ENCODE measurements at places on chromosomes 7 and 10.

DNA sequence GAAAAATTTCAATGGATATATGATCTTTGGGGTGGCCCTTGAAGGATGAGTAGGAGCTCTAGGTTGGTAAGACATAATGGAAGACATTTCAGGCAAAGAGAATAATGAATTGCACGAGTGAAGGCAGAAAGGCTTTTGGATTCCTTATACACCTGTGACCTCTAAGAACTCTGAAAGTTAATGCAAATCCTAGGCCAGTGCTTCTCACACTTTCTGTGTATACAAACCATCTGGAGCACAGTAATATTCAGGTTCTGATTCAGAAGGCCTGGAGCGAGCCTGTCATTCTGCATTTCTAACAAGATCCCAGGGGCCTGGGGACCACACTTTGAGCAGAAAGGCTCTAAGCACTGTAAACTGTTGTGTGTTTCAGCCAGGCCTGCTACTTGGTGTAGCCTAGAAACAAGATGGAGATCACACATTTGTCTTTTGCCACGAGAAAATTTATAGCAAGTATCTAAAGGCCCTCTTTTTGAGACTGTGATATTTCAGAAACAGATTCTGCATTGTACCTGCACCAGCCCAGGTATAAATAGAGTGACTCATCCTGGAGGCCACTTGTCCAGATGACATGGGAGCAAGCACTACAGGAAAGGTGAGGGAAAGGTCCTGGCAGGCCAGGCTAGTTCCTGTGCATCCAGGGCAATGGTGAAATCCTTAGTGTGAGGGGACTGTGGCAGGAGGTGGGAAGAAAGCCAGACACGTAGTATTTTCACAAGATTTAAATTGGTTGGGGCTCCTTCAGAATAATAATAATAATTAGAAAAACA, 24.4 kb downstream of the MRPS33 start:
- DNase-seq, result no peak

- DNase-seq, result no peak
Measured at GRCh38 chr7:134200970-134201369, 73.8 kb downstream of the LRGUK start.

- DNase-seq, result no peak
Measured at GRCh38 chr7:155529845-155530244, 16.5 kb downstream of the CNPY1 start.

DNA sequence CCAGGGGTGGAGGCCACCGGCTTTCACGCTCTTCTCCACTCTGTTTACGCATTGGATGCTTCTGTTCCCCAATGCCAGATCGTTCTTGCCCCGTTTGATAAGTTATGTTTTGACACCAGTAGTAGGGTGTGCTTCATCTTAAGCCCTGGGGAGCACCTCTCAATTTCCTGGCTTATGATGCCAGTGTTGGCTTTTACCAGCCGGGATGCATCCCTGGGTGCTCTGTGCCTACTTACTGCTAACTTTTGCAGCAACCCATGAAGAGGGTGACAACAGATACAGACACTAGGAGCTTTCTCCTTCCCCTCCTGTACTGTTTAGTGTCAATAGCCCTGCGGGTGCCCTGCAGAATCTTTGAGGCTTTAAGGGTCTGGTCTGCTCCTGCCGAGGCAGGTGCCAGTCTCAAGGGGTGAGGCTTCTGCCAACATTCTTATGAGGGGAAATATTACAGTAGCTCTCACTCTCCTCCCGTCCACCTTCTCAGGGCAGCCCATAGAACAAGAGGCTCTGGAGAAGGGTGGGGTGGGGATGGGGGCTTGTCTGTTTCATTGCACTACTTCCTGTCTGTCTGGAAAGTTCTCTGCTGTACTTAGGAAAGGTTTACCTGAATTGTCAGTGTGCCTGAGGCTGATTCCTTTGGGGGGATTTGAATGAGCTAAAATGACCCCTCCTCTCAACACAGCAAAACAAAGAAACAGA, 23.3 kb downstream of the ADCY1 start:
- no peak for DNase-seq

GRCh38 chr7:85686401-85687181, 499.7 kb upstream of the SEMA3D start:
- DNase-seq, result no peak

DNA sequence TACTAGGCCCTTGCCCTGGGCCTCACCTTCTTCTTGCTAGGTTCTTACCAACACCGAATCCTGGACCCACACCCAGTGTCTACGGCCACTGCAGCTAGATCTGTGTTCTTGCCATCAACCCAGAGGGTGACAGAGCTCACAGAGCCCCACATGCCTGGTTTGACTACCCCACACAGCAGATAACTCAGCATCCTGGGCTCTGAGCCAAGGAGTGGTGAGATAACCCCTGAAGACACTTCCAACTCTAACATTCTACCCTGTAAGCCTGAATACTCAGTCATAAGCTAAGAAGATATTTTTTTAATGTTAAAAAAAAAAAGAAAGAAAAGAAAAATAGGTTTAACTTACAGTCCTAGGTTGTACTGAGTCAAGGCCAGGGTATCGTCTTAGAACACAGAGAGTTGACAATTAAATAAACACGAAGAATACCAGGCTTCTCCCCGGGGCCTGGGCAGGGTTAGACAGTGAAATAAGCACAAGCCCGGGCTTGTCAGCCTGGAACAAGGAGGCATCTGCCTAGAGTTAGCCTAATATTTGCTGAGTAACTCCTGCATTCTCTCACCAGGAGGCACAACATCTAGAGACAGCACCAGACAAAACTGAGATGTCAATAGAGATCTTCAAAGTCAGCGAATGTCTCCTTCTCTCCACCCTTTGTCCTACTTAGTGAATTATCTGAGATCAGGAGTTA, 556.5 kb upstream of the LRRN3 start:
- no peak for DNase-seq

DNA sequence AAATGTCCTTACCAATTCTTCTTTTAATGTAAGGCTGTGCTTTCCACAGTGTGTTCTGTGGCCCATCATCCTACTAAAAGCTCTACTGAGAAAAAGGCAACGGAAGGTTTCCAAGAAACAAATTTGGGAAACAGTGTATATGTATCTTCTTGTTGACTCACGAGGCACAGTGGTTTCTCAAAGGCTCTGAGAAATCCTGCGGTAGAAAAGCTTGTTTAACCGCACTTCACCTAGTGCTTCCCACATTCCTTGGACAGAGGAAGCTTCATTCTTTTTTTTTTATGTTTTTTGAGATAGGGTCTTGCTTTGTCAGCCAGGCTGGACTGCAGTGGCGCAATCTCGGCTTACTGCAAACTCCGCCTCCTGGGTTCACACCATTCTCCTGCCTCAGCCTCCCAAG, 84.5 kb downstream of the TACC2 start:
- DNase-seq, result no peak

DNA sequence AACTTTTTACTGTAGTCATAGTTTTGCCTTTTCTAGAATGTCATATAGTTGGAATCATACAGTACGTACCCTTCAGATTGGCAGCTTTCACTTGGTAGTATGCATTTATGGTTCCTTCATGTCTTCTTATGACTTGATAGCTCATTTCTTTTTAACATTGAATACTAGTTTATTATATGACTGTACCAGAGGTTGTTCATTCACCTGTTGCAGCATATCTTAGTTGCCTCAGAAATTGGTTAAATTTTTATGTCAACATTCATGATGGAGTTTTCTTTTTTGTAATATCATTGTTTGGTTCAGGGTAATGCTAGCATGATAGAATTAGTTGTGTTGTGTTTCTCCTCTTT, 94.8 kb upstream of the CDK13 start:
- no peak for DNase-seq

- DNase-seq, result no peak
Measured at GRCh38 chr7:5322621-5323410, 40.1 kb downstream of the SLC29A4 start.

- no peak for DNase-seq
Measured at GRCh38 chr7:24411226-24411625, 127.2 kb downstream of the NPY start.

- no peak for DNase-seq
Measured at GRCh38 chr7:96233084-96233483, 88.8 kb downstream of the SLC25A13 start.

GRCh38 chr7:90720984-90721760, 125.1 kb downstream of the CDK14 start:
- no peak for DNase-seq

DNA sequence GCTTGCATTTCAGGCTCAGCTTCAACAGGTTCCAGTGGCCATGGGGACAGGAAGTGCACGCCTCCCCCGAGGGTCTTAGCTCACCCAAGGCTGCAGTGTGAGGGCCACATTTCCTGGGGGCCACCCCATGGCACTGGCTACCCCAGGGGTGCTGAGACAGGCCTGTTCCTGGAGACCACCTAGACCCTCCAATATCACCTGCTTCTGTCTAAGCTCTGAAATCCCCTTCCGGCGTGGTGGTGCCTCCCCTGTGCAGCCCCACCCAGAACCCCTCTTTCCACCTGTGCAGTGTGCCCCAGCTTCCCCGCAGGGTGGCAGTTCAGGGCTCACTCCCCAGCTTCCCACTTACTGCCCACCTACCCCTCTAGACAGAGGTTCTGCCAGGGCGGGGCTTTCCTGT, 83.1 kb downstream of the ADARB2 start:
- DNase-seq, result no peak

DNA sequence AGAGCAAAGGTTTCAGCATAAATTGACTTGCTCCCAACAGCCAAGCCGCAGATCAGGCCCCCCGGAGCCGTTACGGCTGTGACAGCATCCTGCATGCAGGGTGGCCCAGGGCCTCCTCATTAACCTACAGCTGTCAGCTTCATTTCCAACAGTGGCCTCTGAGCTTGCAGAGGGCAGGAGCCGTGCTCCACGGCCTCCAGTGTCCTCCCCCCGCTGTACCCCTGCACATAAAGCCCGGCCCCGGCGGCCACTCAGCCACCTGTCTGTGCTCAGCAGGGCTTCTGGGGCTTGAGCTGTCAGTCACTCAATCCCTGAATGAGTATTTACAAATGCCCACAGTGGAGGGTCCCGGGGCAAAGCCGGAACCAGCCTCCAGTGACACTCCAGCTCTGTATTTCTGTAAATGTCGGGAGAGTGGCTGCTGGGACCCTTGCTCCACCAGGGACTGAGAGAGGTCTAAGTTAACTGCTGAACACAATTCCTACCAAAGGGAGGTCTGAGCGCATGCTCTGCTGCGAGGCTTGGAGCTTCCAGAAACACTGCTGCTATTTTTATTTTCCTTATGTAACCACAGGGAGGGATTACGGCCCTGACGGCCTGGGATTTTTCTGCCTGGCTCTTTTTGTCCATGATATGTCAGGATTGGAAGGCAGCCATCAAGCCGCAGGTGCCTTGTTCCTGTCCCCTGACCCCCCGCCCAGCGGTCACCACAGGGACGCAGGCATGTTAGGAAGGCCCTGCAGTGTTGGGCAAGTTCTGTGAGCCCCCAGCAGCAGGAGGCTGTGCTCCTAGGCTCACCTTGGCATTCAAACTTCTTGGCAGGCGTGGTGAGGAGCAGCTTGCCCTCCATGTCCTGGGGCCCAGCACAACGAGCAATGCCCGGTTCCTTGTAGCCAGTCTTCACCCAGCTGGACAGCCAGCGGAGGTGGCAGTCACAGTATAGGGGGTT, 165.0 kb downstream of the SLIT1 start:
- DNase-seq, result no peak

- no peak for DNase-seq
Measured at GRCh38 chr7:120550494-120551048, 277.6 kb downstream of the KCND2 start.

DNA sequence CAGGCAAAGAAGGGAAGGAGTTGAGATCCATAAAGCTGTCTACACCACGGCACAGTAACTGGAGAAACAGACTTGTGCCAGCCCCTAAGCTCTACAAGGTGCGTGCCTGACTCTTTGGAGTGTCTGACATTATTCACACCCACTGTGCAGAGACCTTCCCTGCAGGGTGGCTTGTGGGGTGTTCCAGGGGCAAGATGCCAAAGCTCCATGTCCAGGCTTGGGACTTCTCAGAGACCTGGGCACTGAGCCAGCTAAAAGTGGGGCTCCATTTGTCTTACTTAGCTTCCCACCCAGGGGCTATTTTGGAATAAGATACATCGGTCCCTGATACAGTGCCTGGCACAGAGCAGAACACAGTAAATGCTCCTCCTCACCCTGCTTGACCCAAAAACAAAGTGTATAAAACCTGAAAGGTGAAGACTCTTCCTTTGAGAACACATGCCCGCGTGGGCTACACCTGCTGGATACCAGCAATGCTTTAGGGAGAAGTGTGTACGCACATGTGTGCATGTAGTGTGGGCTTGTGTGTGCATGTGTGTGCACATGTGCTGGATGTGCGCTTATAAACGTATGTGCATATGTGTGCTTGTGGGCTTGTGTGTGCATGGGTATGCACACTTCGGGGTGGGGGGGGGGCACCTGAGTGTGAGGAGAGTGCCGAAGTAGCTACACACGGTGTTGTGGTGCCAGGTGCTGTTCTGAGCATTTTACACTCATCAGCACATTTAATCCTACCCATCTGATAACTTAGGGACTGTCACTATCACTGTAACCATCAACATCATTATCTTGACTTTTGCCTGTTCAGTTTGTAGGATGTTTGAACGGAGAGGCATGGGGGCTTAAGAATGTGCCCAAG, 143.0 kb downstream of the ARHGAP22 start:
- DNase-seq, result no peak

DNA sequence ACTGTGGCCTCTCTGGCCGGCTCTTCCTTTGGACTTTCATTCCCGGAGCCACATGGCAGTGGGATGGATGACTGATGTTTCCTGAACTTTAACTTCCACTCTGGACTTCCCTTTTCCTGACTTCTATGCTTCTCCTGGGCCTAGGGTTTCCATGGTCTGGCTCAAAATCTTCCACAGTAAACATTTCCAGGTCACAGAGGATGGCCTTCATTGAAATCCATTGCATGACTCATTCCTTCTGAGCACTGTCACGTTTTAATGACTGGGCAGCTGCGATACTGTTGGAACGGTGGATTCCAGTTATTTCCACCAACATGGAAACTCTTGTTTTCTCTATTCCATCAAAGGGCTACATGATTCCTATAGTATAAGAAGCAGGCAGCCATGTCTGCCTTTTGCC, 24.4 kb upstream of the ZNF273 start:
- no peak for DNase-seq

DNA sequence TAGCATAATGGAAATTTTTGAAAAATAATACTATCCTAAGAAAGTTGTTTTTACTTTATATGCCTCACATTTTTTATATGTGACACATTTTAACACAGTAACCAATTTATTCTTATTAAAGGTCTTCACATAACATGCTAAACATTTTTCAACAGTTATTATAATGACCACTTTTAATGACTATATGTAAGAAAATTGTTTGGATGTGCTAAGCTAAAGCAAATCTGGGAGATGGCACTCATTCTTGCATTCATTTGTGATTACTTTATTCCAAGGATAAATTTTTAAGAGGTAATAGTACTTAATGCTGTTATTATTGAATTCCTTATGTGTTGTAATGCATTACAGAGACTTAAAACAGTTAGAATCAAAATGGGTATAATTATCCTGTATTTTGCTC, 88.1 kb downstream of the ANKIB1 start:
- DNase-seq, result no peak

GRCh38 chr7:12397671-12398070, 6.0 kb downstream of the VWDE start:
- no peak for DNase-seq

DNA sequence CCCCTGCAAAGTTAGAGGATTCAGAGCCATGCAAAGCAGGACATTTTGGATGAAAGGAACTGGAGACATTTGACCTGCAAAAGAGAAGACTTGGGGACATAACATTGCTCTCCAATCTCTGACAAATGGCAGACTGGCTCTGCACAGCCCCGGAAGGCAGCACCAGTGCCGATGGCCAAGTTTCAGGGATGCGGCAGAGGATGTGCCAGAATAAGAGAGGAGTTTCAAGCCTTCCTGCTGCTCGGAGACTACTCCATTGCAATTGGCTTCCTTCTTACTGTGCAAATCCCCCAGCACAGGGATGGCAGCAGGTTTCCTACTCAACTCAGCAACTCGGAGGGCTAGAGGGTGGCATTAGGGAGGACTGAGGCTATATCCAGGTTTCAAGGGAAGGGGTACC, 268.8 kb upstream of the ZMIZ1 start:
- DNase-seq, result no peak
